DMS 273 treated with DMSO at 0.1 percent for 48 hours (cell line): ENCODE measurements at places on chromosomes 3 and 15.

- no peak for DNase-seq
These were observed 708.4 kb upstream of the CBLB start for GRCh38 chr3:106577241-106577640.

DNA sequence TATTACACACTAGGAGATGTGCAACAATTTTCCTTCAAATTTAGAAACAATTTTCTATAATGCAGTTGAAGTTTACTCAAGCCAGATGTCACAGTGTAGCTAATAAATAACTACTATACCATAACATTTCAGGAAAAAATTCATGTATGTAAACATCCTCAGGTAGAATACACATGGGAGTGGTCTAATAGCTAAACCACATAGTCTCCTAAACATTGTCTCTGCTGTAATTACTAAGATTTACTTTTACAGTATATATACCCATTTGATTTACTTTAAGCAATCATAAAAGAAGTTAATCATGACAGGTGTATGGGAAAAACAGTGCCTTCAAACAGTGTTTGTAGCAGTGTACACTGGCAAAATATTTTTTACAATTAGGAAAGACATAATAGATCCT, 110.1 kb upstream of the GRM7 start:
- DNase-seq = no peak

GRCh38 chr3:39185326-39185958, 7.0 kb downstream of the XIRP1 start:
- DNase-seq = no peak

- no peak for DNase-seq
These were observed 226.3 kb downstream of the MCTP2 start for GRCh38 chr15:94457661-94458060.

GRCh38 chr15:33135355-33135781, 59.1 kb downstream of the FMN1 start:
- DNase-seq = no peak

- peak; percentile 12 for DNase-seq
These were observed 31.5 kb upstream of the FAM107A start for GRCh38 chr3:58608648-58609047.

GRCh38 chr15:39859636-39860035, 60.4 kb downstream of the GPR176 start:
- no peak for DNase-seq

DNA sequence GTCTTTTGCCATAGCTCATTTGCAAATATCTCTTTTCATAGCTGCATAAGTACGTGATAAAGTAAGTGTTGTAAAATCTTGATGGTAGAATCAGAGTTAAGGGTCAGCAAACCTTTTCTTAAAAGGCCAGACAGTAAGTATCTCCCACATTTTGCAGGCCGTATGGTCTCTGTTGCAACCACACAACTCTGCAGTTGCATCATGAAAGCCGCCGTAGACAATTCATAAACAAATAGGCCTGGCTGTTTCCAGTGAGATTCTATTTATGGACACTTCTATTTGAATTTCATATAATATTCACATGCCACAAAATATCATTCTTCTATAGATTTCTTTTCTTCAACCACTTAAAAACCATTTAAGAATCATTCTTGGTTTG, 248.5 kb downstream of the TLE3 start:
- DNase-seq = no peak

- no peak for DNase-seq
These were observed 35.5 kb downstream of the LEO1 start for GRCh38 chr15:51936105-51936478.

GRCh38 chr3:79369306-79369705, 398.5 kb downstream of the ROBO1 start:
- peak; percentile 4 for DNase-seq

DNA sequence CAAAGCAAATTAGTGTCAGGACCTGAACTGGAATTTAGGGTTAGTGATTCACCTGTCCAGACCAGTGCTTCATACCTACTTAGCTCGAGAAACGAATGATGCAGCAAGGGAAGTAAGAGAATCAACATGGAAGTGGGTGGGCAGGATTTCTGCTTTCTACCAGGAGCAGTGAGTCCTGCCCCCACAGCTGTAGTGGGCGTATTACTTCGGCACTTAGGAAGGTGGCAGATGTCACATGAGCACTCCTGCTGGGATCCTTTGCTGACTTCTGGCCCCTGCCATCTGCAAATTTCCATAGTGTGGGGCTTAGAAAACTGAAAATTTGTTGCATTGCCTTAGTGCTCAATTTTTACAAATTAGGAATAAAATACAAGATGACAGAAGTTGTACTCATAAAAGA, 31.2 kb downstream of the RYR3 start:
- DNase-seq = peak; percentile 69

GRCh38 chr15:32869776-32870175, 152.0 kb downstream of the GREM1 start:
- no peak for DNase-seq

GRCh38 chr15:59063042-59063441, 41.9 kb upstream of the CCNB2 start:
- no peak for DNase-seq

DNA sequence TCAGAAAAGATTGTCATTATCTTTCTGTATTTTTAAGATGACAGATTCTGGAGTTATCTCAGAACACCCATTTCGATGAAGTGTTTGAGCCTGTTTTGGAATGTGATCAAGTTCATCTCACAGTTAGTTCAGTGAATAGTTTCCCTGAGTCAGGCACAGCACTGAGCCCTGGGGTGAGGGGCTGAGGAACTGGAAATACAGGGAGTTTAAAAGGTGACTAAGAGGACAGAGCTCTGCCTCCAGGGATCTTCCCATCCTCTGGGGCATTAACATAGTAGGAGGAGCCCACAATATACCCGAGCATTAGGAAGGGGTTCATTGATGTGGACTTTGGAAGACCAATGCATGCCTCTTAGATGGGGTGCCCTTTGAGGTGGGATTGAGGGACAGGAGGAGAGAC, 355.1 kb downstream of the CLSTN2 start:
- no peak for DNase-seq

GRCh38 chr3:32459450-32459849, 43.2 kb downstream of the CMTM6 start:
- DNase-seq = no peak

GRCh38 chr3:123653221-123653682, 68.4 kb upstream of the HACD2 start:
- peak; percentile 92 for DNase-seq

- DNase-seq = no peak
These were observed 21.5 kb downstream of the TMEM41A start for GRCh38 chr3:185477316-185477715.

DNA sequence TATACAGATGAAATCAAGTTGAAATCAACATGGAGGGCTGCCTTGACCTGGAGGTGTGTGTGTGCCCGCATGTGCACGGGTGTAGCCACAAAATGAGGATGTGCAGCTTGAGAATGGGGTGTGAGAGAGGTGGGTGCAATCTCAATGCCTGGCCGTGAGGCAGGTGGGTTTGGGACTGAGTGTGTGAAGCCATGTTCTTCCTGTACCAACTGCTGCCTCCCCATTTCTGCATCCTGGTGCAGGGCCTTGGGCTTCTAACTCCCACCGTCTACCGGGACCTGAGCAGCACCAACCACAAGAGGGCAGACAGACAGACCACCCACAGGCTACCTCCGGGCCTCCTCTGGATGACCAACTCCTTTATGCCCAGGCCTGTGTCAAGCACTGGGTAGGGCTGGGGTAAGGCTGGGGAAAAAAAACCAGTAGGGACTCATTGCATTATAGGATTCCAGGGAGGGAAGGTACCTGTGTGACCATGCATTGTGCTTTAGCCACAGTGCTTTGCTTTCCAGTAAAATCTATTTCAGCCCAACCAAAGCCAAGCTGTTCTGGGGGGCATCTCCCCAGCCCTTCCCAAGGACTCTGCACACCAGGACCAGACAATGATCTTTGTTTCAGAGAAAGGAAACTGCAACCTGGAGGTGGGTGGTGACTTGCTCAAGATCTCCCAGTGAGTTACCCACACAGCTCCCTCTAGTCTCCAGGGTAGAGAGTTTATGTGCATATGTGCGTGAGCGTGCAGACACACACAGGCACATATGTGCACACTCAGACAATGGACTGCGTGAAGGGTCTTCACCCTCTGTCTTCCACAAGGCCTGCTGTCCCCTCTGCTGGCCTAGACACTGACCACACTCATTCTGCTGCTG, 162.2 kb upstream of the TLE3 start:
- DNase-seq = no peak

GRCh38 chr3:119382134-119382533, 81.3 kb downstream of the TMEM39A start:
- no peak for DNase-seq
